Osteoblast (primary cell): ENCODE measurements at places on chromosomes 5 and 9. TPM values are rescaled to one million over a fixed set of nuclear protein-coding genes. Genes with fewer than 3 reads are reported as not detected.

Gene CDH18
- total RNA-seq: 0.29 and 0.36 TPM in 2 replicates

DNA sequence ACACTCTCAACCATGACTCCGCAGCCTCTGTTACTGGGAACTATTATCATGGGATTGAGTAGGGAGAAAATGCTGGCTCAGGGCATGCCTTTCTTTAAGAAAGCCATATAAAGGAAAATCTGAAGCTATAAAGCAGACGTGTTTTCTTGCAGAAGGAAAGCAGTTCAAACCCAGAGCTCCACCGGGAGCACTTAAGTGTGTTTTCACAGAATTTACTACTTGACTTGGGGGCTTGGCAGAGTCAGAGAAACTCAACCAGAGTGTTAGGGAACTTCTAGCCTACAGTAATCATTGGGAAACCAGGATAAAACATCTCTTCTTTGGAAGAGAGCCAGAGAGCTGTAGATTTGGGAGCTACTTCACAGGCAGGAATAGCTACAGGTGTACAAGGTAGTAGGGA is 283.4 kb upstream of the ADRA1B start:
- DNase-seq: no peak

- no peak for DNase-seq
These were observed 40.2 kb downstream of the CACNA1B start for GRCh38 chr9:137917795-137918194.

Gene ANKDD1B
- 0.59 and 0.72 TPM in 2 replicates for total RNA-seq

- no peak for DNase-seq
These were observed 215.4 kb downstream of the NR3C1 start for GRCh38 chr5:143188083-143188482.

- no peak for DNase-seq
These were observed 488.1 kb upstream of the DAB2 start for GRCh38 chr5:39912906-39913305.

DNA sequence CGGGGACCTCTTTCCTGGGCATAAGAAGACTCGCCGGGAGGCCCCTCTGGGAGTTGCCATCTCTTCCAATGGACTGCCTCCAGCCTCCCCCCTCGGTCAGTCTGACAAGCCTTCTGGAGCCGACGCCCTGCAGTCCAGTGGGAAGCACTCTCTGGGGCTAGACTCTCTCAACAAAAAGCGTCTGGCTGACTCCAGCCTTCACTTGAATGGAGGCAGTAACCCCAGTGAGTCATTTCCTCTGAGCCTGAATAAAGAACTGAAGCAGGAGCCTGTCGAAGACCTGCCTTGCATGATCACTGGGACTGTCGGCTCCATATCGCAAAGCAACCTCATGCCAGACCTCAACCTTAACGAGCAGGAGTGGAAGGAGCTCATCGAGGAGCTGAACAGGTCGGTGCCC is 28.4 kb upstream of the LTC4S start:
- peak; percentile 96 for DNase-seq

DNA sequence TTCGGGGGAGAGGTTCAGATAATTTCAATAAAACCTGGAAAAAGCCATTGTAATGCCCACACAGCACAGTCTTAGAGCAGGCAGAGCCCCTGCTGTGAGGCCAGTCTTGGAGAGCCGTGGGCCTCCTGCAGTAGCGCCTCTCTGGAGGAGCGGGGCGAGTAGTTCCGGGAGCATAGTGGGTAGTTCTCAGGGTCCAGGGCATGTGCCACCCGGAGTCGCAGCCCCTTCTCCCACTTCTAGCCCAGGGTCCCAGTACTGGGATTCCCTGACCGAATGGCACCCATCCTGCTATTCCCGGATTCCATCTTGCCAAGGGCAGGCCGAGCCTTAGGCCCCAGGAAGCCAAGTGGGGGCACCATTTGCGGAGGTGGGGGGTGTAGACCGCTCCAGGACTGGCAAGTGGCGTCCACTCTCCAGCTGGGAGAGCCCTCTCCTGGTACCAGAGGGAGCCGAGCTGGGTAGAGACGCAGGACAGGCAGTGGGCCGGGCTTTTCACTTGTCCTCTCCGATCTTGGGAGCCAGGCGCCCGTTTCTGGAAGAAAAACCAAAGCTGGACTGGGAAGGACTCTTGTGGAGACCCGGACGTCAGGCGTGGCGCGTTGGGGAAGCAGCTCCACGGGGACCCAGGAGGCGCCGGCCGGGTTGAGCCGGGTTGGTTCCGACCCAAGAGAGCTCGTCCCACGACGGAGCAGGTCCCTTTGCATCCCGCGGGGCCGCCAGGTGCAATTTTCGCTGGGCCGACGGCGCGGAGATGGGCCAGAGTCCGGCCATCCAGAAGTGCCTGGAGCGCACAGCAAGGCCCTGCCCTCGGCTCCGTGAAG is 12.1 kb downstream of the PROP1 start:
- no peak for DNase-seq

Gene ANKRD31
- total RNA-seq: 0.29 and 0.36 TPM in 2 replicates

DNA sequence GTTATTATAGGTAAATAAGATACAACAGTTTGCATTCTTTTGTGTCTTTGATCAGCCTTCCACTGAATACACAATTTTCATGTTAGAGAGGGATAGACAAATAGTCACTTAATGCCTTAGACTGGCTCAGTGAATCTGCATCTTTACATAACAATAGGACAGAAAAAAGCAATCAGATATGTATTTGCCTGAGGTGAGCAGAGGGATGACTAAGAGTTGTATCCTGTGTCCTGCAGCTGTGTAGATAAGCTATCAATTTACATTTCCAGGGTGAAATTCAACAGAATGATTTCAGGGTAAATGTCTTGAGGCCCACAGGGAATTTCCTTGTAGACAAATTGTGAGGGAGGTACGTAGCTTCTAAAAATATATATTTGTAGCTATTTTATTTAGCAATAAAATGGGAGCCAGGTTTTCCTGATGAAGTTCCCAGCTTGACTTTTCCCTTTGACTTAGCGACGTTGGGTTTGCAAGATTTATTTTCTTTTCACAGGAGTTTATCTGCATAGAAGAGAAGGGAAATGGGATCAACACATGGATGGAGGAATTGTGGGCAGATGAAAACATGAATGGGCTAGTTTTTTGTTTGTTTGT is 586.1 kb upstream of the CDH6 start:
- DNase-seq: no peak

DNA sequence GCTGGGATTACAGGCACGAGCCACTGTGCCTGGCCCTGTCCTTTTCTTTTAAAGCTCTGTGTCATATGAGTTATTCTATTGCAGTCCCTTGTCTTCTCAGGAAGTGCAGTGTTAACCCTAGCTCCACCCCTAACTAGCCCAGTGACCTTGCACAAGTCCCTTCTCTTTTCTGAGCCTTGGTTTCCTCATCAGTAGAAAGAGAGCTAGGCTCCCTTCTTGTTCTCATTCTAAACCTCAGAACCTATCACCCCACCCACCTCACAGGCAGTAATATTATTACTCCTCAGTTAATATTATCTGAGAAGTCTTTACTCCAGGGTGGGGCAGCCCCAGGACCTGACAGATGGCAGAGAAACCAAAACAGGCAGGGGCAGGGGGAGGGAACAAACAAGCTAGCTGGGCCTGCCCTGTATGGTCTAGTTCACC is 7.2 kb downstream of the CYFIP2 start:
- DNase-seq: no peak

- DNase-seq: no peak
These were observed 75.8 kb downstream of the ARHGAP26 start for GRCh38 chr5:142845954-142846398.

Gene CNTRL
- 7.1 and 8.7 TPM in 2 replicates for total RNA-seq

DNA sequence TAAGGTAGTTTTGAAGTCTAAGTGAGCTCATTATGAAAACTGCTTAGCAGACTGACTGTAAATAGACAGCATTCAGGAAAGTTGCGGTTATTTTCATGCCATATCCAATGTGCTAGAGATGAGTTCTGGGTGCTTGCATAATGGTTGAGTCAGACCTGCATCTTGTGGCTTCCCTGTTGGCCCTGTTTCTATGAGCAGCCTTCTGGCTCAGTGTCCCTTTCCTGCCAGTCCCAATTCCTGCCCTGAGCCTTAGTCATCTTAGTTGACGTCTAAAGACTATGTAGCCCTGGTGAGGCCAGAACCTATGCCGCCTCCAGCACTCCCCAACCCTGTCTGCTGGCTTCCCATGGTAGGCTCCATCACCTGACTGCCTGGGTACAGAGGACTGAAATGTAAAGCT is 76.3 kb upstream of the TNFSF8 start:
- DNase-seq: peak; percentile 90

DNA sequence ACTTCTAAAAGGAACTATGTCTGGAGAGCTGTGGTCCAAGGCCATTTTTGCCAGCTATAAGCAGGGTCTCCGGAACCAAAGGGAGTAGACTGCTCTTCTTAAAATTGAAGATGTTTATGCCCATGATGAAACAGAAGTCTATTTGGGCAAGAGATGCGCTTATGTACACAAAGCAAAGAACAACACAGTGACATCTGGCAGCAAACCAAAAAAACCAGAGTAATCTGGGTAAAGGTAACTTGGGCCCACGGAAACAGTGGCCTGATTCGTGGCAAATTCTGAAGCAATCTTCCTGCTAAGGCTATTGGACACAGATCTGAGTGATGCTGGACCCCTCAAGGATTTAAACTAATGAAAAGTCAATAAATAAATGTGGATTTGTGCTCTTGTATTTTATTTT is 29.7 kb upstream of the GLDC start:
- no peak for DNase-seq

Gene FUT7
- total RNA-seq: not detected in 2 replicates

- no peak for DNase-seq
These were observed 148.4 kb downstream of the MAPKAP1 start for GRCh38 chr9:125558453-125559092.

DNA sequence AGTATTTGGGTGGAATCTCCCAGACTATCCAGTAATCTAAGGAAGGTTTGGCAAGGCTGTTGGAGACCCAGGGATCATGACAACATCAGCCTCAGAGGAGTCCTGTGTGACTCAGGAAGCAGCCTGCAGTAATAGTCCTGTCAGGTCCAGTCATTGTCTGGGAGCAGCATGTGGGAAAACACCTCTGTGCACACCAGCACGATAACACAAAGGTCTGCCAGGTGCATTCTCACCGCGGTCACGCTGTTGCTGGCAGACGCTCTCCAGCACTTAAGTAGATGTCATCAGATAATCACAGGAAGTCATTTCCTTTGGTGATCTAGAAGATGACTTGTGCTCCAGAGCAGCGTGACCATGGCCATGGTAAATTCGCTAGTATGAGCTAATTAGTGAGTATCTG is 99.2 kb upstream of the IQGAP2 start:
- DNase-seq: no peak

Gene GNA14
- total RNA-seq: 0.59 and 0.72 TPM in 2 replicates

DNA sequence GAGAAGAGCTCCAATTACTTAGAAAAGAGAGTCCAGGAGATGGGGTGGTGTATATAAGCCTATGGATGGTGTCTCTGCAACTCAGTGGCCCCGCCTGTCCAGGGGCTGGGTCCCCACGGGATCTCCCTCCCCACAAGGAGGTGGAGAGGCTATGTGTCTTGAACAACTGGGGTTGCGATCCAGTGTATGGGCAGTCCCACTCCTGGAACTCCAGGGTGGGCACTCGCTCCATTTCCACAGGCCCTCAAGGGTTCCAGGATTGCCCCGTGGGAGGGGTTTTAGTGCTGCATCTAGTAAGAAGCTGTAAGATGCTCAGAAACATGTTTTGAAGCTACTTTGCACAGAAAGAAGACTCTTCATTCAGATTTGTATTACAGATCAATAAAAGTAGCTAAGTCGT is 558 bp upstream of the SMAD5 start:
- DNase-seq: no peak

DNA sequence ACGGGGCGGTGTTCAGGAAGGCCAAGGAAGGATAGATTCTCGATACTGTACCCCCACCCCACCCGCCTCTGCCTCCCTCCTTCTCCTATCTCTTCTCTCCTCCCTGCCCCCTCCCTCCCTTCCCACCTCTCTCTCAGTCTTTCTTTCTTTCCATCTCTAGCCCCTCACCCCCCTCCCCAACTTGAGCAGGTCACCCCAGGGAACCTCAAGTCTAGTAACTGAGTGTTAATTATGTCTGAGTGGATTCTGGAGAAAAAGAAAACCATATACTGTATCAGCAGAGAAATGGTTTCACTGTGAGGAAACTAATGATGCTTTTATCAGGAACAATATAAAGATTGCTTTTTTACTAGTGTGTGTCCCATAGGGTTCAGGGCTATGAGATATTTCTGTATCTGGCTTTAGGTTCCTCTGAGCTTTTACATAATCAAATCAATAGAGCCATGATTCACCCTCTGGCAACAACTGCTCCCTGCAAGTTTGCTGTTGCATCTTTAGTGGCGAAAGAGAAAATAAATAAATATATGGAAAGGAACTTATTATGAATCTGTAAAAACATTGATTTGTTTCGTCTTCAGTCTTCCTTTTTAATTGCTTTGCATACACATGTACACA is 639.7 kb downstream of the CCDC171 start:
- DNase-seq: no peak

DNA sequence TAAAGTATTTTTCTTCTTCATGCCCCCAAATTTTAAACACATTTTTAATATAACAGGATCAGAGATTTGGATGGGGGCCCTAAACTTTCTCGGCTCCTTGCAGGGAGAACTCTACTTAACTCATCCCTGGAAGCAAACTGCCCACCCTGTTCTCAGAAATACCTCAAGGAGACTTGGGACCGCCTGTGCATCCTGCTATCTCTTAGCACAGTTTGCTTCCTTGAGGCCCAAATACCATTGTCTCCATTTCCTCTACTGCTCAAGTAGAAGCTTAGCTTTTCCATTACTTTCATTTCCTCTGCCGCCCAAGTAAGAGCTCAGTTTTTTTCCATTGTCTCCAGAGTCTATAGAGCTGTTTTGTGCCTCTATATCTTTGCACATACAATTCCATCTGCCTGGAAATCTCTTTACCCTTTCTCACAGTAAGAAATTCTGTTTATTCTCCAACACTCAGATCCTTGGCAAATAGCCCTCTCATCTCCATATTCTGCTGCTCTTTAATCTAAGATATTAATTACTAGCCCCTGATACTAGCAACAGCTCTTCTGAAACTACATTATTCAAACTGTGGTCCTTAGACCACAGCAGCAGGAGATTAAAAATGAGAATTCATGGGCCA is 137.8 kb downstream of the CEMIP2 start:
- no peak for DNase-seq

GRCh38 chr9:16191691-16192402 is 639.0 kb downstream of the CCDC171 start:
- DNase-seq: peak; percentile 91

GRCh38 chr5:77358255-77359205 is 133.6 kb downstream of the WDR41 start:
- DNase-seq: no peak
